ENCODE measurements at places on chromosomes 3 and 15.

- DNase-seq, result no peak
Measured at GRCh38 chr3:180548050-180548449, 53.9 kb upstream of the TTC14 start.

- no peak for DNase-seq
Measured at GRCh38 chr3:2476996-2477395, 378.3 kb downstream of the CNTN4 start.

DNA sequence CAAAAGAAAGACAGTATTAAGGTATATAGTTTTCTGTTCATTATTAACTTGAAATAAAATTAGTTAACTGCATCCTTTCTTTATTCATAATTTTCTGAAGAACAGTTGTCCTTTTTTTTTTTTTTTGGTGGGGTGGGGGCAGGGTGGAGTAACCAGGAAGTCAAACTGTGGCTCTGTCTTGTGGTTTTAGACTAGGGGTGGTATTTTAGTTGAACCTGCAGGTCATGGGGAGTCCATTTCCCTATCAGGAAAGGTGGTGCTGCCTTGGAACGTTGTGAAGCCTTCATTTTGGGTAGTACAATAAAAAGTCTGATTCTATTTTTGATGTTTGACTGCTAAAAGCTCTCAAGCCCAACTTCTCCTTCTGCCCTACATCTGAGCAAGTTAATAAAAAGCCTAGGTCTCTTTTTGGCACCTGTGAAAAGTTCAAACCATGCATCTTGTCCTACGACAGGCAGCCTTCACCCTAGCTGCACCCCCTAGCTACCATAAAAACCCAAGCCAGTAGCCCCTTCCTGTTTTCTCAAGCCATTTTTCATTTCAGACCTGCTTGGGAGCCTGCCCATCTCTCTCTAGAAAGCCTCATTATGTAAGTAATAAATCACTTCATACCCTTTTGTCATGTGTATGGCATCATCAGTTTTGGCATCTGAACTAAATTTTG, 31.2 kb upstream of the RIOX2 start:
- DNase-seq, result no peak

GRCh38 chr15:57251941-57252340, 124.4 kb upstream of the CGNL1 start:
- DNase-seq, result peak; percentile 28

DNA sequence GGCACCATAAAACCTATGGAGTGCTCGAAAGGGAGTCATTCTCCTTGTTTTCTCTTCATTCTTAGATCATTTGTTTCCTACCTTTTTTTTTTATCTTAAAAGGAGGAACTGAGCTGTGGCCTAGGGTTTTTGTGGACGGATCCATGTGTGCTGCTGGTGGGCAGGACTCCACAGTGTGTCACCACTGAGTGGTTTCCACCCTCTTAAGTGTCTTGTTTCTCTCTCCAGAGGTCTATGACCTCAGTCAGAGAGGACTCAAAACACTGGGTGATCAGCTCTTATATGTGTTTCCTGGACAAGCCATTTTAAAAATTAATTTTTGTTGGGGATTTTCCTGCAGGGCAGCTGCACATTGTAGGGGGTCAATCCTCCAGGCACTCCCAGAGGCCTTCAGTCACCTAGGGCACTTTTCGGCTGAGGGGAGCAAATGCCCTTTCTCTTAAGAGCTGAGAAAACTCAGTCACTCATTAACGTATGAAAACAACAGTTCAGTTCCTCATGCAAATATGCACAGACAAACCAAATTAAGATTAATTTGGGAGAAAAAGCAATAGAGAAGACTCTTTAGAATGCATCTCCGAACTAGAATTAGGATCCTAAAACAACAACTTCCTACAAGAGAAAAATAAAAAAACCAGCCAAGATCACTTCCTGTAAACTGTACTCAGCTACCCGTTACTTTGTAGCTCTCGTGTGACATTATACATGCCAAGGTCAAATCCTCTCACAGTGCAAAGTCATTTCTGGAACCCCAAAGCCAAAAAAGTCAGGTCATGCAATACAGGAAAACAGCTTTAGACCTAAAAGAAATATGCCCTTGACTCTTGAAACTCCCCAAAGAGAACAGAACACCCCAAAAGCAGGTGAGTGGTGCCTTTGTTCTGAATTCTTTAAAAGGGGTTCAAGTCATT, 27.6 kb upstream of the FAM3D start:
- no peak for DNase-seq

DNA sequence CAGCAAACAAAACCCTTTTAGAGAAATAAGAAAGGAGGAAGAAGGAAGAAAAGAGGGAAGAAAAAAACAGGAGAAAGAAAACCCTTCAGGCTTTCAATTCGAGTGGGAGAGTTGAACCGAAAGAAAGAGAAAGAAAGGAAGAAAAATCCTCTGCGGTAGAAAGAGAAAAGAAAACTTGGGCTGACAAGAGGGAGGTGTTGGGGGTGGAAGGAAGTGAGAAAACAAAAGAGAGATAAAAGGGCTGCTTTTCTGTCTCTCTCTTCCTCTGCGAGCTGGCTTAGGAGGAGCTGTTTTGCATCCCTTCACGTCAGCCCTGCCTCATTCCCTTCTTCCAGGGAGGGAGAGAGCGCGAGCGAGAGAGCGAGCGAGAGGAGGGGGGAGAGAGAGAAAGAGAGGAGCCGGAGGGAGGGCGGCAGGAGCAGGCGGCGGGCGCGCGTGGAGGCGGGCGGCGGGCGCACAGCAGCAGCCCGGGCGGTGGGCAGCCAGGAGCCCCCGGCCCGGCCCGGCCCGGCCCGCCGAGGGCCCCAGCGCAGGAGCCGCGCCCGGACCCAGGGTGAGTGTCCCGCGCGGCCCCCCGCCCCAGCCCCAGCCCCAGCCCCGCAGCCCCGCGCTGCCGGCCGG, at the start of gene ZNF710:
Gene ZNF710 (plus strand): TSS at position 263 of the 621 bp plus-strand sequence. CDS start 65,814 bp downstream, outside the sequence.
- DNase-seq, result peak; percentile 64

- no peak for DNase-seq
Measured at GRCh38 chr3:34277110-34277509, 478.7 kb downstream of the PDCD6IP start.
